ENCODE measurements at places on chromosomes 5 and 9.
A peak's percentile ranks its signal among the peaks of the same experiment; 100 is the strongest.

DNA sequence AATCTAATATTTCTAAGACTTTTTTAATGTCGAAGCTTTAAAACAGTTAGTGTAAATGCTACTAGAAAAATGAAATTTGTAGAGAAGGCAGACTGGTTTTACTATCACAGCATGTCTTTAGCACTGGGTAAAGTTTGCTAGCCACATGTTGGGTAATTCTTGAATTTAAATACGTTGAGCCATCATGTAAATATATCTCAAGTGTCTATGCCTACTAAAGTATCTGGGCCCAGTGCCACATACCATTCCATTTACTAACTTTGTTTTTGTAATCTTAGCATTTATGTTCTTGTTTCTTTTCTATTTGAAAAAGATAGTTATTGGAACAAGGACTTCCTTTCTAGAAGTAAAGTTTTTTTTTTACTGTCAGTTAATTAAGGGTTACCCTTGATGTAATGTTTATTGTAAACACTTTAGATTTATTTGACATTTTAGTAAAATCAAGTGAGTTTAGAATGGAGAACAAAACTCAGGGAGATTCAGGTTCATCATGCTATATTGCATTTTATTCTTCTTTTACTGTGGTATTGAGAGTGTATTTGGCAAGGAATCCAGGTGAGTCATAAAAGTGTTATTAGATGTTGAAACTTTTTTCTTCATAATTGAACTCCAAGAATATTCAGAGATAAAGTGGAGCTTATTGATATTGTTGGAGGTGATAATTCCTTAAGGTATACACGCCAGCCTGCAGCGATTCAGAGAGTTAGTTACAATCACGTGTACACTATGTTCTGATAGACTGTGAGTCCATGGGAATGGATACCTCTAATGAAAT is 182.4 kb downstream of the CCDC171 start:
- peak; percentile 95 for DNase-seq

DNA sequence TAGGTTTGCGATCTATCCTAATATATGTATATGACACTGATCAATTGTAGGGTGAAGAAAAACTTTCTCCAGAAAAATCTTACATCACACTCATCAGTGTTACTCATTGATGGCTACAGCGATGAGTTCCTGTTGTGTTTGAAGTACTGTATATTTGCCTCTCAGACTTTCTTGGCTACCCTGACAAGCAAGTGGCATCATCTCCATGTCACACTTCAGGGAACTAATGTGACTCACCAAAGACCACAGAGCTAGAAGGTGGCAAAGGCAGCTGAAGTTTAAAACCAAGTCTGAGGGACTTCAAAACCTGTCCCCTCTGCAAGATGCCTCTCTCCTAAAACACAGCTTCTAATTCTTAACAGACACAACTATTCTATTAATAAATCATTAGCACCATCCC is 451.4 kb downstream of the CTNND2 start:
- no peak for DNase-seq

DNA sequence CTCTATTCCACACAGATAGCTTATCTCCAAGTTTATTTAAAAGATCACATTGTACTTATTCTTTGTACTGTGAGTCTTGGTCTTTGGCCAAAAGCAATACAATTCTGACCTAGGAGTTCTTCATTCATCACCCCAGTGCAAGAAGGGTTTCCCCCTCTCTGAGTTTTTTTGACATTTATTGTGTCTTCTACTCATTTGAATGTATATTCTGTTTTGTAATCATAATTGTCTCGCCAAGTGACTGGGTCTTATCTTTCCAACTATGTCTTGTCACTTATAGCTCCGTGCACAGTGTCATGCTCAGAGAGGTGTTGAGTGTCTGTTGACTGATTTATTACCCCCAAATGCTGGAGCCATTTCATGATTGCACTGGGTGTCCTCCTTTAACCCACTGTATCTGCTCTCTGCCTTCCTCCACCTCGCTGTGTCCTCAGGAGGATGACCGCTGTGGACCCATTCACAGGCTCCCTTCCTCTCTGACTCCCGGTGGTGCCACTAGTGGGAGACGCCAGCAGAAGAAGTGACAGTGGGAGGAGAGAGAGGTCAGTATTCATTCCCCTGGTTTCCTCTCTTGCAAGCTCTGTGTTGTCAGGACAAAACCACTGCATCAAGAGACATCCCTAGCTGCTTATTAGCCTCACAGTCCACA is 11.2 kb upstream of the TRIO start:
- peak; percentile 48 for DNase-seq

DNA sequence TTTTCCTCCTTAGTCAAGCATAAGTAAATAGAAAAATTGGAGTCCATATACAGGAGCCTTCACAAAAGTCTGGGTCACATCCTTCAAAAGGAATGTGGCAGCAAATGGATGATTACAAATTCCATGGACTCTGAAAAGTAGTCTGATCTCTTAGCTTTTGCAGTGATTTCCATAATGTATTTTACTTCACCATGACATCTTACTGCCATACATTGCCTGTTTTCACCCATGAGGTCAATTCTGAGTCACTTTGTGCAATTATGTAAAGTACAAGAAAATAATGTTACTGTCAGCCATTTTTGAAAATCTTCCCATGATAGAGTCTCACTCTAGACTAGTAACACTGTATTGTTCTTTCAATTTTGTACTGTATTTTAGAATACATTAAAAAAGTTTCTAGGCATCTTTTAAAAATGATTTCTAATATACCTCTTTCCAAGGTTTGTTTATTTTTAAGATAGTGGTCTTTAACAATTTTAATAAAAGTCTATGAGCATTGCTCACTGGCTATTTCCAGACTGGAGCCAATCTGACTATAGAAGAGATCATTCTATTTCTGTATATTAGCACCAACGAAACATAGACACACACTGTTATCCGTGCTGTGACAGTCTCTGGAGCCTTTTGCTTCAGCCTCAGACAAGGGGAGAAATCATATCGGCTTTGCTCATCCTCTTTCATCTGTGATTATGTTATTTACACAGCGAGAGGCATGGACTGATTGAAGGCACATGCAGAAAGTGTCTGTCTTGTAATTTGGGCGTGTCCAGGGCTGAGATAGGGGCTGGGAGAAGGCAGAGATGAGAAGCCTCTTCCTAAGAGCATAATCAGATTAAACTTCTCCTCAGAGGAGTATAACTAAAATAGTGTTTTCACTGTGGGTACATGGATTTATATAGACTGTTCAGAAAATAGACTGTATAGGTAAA is 22.9 kb upstream of the ACTBL2 start:
- no peak for DNase-seq

- DNase-seq, result peak; percentile 39
These were observed 178.9 kb downstream of the XRCC4 start for GRCh38 chr5:83256091-83256780.

- no peak for DNase-seq
These were observed 9.3 kb downstream of the WHRN start for GRCh38 chr9:114496011-114496410.

- DNase-seq, result peak; percentile 58
These were observed 111.9 kb downstream of the ROR2 start for GRCh38 chr9:91837981-91838731.

DNA sequence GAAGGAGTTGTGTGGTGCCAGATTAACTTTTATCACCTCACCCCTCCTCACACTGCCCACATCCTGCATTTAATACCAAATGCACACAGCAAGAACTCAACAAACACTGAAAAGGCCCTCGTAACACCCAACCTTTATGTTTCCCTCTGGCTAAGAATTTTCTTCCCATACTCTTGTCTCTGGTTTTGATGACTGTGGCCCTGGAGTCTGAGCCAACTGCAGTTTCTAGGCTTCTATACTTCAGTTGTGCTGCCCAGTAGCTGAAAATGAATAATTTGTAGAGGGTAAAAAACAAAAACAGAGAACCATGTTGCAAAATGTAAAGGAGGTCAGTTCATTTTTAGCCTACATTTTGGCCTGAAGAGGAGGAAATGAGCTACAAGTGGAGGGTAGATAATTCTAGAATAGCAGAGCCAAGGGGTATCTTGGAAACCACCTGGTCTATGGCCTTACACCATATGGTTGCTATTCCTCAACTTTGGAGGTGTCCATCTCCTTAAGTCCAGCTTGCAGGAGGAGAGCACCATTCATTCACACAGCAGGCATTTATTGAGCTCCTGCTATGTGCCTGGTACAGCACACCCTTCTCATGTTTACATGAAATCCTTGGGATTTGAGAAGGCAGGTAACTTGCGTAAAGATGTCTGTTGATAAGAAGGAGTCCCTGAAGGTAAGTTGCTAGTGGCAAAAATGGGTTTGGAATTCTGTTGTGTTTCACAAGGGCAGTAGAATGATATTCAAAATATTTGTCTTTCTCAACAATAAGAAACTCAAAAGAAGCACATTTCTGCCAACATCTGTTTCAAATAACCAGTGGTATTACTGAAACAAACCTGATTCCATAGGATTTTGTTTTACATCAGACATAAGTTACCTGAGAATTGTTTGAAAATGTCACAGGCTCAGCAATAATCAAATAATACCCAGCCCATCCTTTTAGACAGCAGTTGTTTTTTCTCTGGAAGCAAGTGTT is 83.8 kb upstream of the TNFAIP8 start:
- DNase-seq, result no peak

- no peak for DNase-seq
These were observed 60.7 kb downstream of the PRRT1B start for GRCh38 chr9:131605770-131606590.

DNA sequence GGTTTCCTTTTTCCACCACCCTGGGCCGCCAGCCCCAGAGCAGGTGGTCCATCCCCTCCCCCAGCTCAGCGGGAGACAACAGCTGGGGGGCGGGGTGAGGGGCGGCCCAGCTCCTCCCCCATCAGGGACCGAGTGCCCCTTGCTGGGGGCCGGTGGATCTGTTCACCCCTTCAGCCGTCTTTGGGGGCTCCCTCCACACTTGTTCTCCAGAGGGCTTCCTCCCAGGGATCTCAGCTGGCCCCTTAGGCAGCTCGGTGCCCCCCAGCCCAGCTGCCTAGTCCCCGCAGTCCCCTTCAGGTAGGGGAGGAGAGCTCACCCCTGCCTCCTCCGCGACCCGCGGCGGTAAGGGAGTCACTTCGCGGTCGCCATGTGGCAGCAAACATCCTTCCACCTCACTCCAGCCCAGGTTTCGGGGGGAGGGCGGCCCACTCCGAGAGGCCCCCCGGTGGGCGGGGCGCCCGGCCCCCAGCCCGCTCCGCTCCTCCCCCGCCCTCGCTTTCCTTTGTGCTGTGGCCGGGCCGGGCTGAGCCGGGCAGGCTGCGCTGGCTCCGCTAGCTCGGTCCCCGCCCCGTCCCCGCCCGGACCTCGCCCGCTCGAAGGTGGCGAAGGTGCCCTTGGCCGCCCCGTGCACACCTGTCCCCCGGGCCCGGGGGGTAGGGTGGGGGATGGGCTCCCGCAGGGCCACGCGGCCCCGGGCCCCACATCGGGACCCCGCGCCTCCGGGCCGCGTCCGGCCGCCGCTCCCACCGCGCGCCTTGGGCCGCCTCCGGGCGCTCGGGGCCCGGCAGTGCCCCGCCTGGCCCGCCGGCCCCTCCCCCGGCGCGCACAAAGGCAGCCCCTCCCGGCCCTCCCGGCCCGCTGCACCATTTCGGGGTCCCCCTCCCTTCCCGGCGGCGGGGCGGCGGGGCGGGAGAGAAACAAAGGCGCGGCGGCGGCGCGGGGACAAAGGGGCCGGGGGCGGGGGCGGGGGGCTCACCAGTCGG is 683 bp downstream of the DBN1 start:
- no peak for DNase-seq

DNA sequence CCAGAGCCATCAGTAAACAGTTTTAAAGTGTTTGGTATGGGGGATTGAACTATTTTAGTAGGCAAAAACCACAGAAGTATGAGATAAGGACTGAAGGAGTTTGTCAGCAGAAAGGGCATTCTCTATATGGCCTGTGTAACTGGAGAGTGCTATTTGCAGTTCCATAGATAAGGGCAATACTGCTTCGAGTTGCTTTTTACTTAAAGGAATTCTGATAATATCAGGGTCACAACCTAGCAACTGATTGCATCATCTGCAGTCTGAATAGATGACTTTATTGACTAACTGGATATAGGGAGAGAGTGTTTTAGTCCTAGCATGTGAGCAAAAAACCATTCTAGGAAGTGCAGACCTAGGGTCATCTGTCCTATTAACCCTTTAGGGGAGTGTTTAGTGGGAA is 645.2 kb upstream of the PTPRD start:
- no peak for DNase-seq

DNA sequence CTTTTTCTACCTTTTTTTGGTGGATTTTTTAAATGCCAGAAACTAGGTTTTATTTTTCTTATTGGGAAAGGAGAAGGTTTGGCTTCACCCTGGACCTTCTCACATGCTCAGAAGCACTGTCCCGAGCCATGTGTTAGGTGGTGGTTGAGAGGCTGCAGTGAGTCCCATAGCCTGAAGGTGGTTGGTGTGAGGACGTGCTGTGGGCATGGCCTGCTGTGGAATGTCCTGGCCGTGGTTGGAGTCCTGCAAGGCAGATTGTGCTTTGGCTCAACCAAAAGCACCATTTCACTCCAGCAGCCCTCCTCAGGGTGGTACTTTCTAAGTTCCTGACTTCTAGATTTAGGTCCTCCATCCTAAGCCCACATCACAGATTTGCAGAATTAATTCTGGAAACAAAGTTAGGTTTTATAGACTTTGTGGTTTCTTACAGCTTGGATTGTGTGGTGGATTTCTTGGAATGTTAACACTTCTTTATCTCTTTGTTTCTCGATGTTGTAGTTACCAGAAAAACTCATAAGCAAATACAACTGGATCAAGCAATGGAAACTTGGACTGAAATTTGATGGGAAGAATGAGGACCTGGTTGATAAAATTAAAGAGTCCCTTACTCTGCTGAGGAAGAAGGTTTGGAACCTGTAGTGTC is 22.6 kb downstream of the OTULIN start:
- peak; percentile 44 for DNase-seq

- no peak for DNase-seq
These were observed 551.7 kb downstream of the MAT2B start for GRCh38 chr5:164057121-164057520.

- DNase-seq, result peak; percentile 50
These were observed 82.6 kb downstream of the ADRB2 start for GRCh38 chr5:148909040-148909439.

GRCh38 chr9:5800969-5801738 is 31.8 kb downstream of the ERMP1 start:
- peak; percentile 51 for DNase-seq

Measured in choroid plexus epithelial cell (primary cell).